ENCODE measurements at places on chromosomes 7 and 10. TPM values are rescaled to one million over a fixed set of nuclear protein-coding genes. Genes with fewer than 3 reads are reported as not detected.

- H3K4me3 ChIP-seq = peak overlapping the region; percentile 56
- no peaks in the 10 kb centered on the region for H3K27me3 ChIP-seq
- H3K27ac ChIP-seq = peak overlapping the region; percentile 76
- H3K4me1 ChIP-seq = peaks cover 5% of the 10 kb centered on the region
Measured at GRCh38 chr7:85184599-85185423, 2.0 kb downstream of the SEMA3D start.

GRCh38 chr7:144027070-144027469 lies 21.7 kb upstream of the OR2A5 start:
- no peaks in the 10 kb centered on the region for H3K4me1 ChIP-seq
- no peak overlapping the region for H3K4me3 ChIP-seq
- no peaks in the 10 kb centered on the region for H3K36me3 ChIP-seq
- DNase-seq = no peak

- no peak overlapping the region for H3K27ac ChIP-seq
- H3K36me3 ChIP-seq = no peaks in the 10 kb centered on the region
- no peak for DNase-seq
- H3K4me1 ChIP-seq = no peaks in the 10 kb centered on the region
Measured at GRCh38 chr10:26464632-26465280, 26.6 kb downstream of the APBB1IP start.

DNA sequence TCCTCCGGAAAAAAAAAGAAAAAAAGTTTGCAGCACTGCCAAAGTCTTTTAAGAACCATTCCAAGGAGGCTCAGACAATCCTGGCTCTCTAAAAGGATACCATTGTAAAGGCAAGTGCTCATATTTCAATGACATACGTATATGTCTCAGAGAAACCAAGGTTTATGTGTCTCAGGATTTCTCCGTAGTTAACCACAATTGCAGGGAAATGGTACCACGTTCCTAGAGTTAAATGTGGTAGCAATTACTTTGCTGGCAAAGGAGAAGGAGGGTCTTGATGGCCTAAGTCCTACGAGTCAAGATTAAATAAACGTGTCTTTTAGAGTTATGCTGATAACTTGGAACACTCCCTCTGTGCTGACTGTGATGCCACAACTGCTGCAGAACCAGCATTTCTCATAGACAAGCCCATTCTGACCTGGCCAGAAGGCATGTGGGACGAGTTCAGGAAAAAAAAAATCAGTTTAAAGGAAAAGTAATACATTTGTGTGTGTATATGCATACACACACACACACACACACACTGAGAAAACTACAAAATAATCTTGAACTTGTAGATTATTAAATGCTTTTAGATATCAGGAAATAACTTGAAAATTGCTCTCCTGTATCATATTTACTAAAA lies 245.9 kb downstream of the FGFR2 start:
- no peak overlapping the region for H3K4me3 ChIP-seq
- H3K36me3 ChIP-seq = no peaks in the 10 kb centered on the region
- no peak for DNase-seq
- no peak overlapping the region for H3K27ac ChIP-seq
- H3K27me3 ChIP-seq = no peaks in the 10 kb centered on the region
- no peaks in the 10 kb centered on the region for H3K4me1 ChIP-seq

DNA sequence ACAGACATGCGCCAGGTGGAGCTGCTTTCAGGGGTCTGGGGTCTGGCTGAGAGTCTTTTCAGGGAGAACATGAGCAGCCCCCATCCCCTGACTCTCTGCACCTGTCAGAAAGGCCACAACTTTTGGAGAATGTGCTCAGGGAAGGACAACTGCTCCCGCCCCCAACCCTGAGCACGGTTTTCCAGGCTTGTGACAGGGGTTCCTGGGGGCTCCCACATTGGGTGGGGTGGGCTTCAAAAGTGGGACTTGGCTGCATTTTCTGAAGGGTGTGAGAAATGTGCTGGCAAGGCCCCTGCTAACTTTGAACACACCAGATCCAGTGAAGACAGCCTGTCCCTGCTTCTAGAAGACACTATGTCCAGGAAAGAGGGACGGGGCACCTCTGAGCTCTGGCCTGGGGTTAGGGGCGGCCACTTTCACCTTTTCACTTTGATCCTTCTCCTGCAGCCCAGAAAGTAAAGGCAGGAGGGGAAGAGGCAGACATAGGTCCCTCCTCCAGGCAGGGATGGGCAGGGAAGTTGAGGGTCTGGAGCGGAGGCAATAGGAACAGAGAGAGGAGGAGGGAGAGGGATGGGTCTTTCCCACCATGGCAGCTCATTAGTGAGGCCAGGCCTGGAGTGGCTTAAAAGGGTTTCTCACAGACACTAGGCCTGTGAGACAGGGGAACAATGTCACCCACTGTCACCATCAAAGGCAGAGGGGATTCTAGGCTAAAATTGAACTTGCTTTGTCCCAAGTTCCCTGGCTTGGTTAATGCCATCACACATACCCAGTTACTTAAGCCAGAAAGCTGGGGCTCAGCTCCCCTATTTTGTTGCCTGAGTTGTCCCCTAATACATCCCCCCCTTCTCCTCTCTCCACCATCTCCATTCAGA lies 1.5 kb downstream of the KCP start:
- H3K36me3 ChIP-seq = no peaks in the 10 kb centered on the region
- no peak for DNase-seq
- peaks cover 14% of the 10 kb centered on the region for H3K4me1 ChIP-seq
- H3K4me3 ChIP-seq = no peak overlapping the region
- no peaks in the 10 kb centered on the region for H3K27me3 ChIP-seq
- H3K27ac ChIP-seq = no peak overlapping the region

DNA sequence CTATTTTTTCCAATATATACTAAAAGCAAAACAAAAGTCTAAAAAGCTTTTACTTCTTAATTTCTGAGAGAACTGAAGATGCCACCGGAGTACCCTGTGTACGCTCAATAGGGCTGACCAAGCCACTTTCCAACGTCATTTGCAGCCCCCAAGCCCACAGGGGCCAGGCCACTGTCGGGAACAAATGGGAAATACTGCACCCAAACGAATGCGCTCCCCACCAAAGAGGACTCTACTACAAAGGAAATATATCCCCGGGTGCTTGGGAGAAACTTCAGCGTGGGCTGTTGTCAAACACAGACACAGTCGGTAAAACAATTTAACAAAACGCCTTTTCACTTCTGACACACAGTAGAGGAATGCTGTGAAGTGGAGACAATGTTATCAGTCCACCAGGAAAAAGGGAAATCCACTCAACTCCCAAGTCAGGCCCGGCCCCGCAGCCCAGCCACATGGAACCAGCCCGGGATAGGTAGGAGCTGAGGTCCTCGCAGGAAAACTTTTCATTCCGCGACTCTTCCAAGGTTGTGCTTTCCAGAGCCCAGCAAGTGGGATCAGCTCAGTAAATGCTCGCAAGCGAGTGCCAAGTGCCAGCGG lies 1.4 kb downstream of the PARD3 start:
- H3K4me1 ChIP-seq = peaks cover 67% of the 10 kb centered on the region
- no peak for DNase-seq
- H3K36me3 ChIP-seq = no peaks in the 10 kb centered on the region
- H3K27ac ChIP-seq = peak overlapping the region; percentile 96

DNA sequence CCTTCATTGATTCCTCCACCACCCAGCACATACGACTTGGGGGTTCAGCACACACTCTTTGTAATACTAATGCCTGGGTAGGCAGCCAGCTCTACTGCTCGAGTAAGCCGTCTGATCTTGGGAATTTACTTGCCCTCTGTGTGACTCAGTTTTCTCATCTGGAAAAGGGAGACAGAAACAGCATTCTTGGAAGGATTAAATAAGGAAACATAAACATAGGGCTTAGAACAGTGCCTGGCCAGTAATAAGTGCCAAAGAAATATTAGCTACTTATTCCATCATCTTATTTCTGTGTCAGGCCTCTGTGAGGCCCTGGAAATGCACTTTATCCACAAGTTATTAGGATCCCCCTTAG lies 130.1 kb downstream of the TNS3 start:
- H3K27ac ChIP-seq = peak overlapping the region; percentile 86
- no peaks in the 10 kb centered on the region for H3K27me3 ChIP-seq
- H3K4me1 ChIP-seq = peaks cover 67% of the 10 kb centered on the region
- H3K4me3 ChIP-seq = no peak overlapping the region

DNA sequence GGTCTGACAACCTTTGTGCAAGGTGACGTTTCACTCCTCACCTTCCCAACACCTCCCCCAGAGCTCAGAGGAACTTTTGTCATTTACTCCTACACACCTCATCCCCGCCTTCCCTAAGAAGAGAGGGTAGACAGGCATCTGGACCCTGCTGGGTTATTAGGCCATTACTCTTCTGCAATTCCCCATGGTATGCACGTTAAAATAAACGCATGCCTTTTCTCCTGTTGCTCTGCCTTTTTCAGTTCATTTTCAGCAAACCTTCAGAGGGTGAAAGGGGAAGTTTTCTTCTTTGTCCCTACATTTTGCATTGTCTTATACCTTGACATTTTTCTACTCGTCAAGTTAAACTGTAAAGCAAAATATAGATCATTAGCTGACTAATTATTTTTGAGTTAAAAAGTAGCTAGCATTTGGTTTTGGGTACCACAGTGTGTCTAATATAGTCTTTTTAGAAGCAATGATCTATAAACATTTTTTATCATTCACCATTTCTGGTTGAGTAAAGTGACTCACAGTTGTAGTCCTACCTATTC lies 10.5 kb upstream of the EDRF1 start:
- H3K27ac ChIP-seq = no peak overlapping the region
- DNase-seq = no peak
- no peaks in the 10 kb centered on the region for H3K4me1 ChIP-seq
- no peaks in the 10 kb centered on the region for H3K27me3 ChIP-seq
- no peak overlapping the region for H3K4me3 ChIP-seq

DNA sequence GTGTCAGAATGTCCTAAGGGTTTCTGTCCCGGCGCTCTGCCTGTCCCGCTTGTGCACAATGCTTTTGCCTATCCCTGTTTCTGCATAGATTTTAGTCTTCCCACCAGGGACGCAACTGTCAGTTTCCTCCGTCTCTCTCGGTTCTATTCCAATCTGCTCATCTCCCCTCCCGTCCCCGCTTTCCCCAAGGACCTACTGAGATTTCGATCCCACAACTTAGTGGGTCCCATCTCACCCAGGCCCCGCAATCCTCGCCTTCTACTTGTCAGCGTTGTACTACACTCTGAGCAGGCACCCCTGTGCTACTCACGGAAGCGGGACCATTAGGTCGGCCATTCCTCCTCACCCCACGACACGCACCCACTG lies 519 bp upstream of the ZNF655 start:
- H3K4me1 ChIP-seq = no peaks in the 10 kb centered on the region
- no peaks in the 10 kb centered on the region for H3K27me3 ChIP-seq
- peak overlapping the region; percentile 90 for H3K4me3 ChIP-seq
- peaks cover 56% of the 10 kb centered on the region for H3K36me3 ChIP-seq
- no peak for DNase-seq

DNA sequence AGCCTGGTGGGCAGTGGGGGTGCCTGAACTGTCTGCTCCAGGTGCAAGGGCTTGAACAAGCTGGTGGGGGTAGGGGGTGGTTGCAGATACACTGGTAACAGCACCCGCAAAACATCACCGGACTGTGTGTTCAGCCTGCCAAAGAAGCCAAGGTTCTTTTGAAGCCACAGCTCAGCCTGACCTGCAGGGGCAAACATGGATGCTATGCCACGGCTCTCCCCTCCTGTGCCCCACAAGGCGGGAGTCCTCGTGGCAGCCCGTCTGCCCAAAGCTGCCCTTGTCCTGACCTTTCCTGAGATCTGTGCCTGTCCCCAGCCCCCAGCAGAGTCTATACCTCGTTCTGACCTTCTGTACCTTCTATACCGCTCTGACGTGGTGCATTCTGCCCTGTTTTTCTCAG lies 285.7 kb downstream of the GLRX3 start:
- DNase-seq = no peak
- H3K4me3 ChIP-seq = no peak overlapping the region
- H3K4me1 ChIP-seq = no peaks in the 10 kb centered on the region
- no peaks in the 10 kb centered on the region for H3K27me3 ChIP-seq
- no peaks in the 10 kb centered on the region for H3K36me3 ChIP-seq

- no peaks in the 10 kb centered on the region for H3K36me3 ChIP-seq
- no peaks in the 10 kb centered on the region for H3K4me1 ChIP-seq
- no peaks in the 10 kb centered on the region for H3K27me3 ChIP-seq
- no peak for DNase-seq
- H3K4me3 ChIP-seq = no peak overlapping the region
Measured at GRCh38 chr10:20195076-20195475, 378.8 kb downstream of the PLXDC2 start.

DNA sequence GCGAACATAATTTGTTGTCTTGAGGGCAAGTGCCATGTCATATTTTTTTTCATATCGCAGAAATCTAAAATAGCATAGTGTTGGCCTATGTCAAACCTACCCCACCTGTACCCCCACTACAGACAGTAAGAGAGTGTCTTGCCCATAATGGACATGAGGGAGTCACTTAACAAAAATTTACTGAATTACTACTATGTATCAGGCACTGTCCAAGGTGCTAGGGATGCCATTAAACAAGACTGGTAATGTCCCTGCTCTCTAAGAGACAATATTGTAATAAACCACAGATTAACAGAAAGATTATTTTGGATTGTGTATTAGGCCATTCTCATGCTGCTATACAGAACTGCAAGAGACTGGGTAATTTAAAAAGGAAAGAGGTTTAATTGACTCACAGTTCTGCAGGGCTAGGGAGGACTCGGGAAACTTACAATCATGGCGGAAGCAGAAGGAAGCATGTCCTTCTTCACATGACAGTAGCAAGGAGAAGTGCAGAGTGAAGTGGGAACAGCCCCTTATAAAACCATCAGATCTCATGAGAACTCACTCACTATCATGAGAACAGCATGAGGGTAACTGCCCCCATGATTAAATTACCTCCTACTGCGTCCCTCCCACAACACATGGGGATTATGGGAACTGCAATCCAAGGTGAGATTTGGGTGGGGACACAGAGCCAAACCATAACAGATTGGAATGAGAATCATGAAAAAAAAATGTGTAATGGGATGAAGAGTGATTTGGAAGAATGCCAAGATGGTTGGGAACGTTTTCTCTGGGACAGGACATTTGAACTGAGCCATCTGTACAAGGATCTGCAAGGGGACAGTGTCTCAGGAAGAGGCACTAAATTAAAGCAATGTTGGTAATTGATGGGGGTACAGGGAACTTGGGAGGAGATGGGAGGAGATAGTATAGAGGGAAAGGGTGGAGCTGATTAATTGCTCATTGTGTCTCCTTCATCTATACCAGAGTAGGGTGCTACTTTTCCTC lies 108.5 kb downstream of the FAM107B start:
- H3K27me3 ChIP-seq = no peaks in the 10 kb centered on the region
- no peak overlapping the region for H3K27ac ChIP-seq
- H3K4me1 ChIP-seq = no peaks in the 10 kb centered on the region
- no peak overlapping the region for H3K4me3 ChIP-seq
- no peak for DNase-seq

The OLAH gene
- total RNA-seq = 2.9 TPM

The HABP2 gene
- not detected for total RNA-seq

The GIMAP4 gene
- total RNA-seq = 40.0 TPM

The CYP26C1 gene
- total RNA-seq = 0.20 TPM

The WNT2 gene
- not detected for total RNA-seq
